NCI-H1105 treated with DMSO at 0.1 percent for 48 hours (cell line): ENCODE measurements at places on chromosomes 5 and 9.
A peak's percentile ranks its signal among the peaks of the same experiment; 100 is the strongest.

DNA sequence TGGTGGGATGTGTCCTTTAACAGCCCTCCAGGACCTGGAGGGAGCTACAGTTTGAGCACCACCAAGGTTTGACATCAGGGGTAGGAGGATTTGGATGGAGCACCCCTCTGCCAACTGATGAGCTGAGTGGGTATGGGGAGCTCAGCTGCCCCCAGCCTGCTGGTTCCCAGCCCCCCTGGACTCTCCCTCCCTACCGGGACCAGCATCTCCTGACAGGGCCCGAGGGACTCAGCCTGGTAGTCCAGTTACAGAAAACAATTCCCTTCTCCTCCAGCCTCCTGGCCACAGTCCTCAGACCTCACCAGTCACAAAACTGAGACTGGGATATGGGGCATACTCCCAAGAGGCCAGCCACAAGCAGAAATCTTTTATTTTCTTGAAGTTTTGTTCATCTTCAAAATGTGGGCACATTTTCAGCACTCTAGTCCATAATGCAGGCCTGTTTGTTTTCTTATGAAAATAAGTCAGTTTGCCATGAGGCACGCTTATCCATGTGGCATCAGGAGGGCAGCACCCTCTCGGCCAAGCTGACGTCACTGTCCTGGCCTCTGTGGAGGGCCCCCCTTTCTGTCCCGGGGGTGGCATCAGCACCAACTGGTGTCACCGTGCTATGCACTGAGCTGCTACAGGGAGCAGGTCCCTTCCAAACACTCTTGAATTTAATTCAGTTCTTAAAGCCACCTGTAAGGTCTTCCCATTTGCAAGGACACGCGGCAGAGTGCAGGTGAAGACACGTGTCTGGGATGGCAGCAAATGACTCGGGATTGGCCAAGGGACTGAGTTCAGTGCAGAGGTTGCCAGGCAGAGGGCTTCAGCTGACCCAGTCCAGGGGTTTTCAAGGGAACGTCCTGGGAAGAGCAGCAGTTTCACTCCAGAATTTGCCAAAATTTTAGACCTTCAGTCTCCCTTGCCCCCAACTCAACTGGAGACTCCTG, 187.6 kb downstream of the GADD45G start:
- DNase-seq: no peak

- DNase-seq: no peak
Measured at GRCh38 chr5:1214936-1215220, 10.3 kb upstream of the SLC6A18 start.

- peak; percentile 0 for DNase-seq
Measured at GRCh38 chr5:81171769-81172168, 61.4 kb upstream of the CKMT2 start.

- peak; percentile 79 for DNase-seq
Measured at GRCh38 chr9:14616188-14616982, 76.8 kb downstream of the ZDHHC21 start.

DNA sequence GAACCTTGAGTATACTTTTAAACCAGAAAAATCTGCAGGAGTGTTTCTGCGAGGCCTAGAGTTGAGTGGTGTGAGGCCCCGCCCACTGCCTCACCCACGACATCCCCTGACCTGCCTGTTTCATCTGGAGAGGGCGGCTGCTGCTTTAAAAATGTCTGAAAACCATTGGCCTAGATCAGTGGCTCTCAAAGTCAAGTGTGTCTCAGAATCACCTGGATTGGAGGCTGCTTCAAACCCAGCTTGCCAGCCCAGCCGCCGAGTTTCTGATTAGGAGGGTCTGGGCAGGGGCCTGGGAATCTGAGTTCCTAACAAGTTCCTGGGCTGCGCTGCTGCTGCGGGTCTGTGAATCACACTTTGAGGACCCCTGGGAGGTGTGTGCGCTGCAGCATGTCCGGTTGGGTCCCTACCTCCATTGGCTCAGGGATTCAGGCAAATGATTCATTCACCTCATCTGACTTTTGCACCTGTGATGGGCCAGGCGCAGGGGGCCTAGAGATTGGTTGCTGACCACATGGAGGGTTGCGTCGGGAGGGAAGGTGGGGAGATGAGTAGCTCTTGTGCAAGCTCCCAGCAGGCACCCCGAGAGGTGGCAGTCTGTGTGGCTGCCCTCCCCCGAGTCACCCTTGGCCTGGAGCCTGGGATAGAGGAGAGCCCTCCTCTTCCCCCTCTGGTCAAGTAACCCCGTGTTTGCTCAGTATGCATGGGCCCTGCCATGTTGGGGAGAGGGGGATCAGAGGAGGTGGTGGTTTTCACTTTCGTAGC, 27.6 kb upstream of the HMCN2 start:
- DNase-seq: no peak

DNA sequence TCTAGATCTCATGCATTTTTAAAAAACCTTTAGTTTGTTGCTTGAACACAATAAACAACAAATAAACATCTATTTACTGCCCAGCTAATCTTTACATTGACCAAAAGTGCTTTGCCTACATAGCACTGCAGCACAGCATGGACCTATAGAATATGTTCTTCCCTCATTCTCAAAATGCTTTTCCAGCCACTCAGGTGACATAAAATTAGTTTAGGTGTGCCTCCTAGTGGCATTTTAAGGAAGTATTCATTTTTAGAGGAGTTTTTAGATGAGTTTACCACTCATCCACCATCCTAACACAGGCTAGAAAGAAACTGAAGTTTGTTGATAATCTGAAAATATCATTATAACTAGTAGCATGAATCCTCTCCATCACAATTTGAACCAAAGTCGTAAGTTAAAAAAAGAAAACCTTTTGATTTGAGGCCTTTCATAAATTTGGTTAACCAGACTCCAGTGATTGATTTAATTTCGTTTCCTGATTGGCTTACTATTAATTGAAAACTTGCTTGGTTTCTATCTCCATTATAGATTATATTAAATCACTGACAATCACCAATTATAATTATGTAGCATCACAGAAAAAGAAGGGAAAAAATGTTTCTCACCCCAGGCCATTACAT, 12.6 kb downstream of the PLGRKT start:
- DNase-seq: peak; percentile 34

DNA sequence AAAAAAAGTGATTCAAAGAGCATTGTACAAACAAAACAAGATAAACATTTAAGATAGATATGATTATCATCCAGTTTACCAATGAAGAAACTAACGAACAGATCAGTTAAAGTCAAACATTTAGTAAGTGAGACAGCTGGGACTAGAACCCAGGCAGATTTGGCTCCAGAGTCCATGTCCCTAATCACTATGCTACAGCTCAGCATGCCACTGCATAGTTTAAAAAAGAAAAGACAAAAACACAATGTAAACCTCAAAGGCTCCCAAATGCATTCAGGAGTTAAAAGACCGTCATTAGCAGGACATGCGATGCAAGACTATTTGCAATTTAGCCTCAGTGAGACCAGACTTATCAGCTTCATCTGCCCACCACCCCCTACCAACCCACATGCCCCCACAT, 36.8 kb downstream of the DENND1A start:
- DNase-seq: no peak

DNA sequence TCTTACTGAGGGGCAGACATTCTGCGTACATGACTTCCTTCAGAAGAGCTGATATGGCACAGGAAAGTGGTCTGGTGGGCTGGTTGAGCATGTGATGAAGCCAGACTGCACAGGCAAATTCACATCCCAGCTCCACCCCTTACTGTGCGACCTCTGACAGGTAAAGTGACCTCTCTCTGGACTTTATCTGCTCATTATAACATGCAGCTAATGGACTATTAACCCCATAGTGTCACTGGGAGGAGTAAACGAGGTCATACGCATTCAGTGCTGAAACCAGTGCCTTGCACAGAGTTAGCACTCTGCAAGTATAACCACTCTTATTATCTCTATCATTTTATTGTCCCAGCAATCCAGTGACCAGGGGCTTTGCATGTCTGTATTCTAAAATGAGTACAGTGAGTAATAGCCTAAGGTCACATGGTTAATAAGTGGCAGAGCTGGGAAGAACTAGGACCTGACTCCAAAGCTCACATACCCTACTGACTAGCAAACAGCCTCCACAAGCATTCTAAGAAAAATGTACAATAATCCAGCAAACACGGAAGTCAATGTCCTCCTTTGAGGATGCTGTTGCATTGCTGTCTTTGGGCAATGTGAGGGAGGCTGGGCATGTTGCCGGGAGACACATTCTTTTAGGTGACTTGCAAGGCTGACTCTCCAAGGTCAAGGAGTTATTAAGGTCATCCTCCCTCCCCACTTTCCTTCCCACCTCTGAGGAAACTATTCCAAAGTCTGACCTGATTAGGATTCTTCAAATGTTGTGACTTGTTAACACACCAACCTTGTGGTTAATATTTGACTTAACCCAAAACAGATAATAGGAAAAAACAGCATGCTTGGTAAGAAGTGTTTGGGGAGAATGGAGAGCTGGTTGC, 19.0 kb downstream of the GLRX start:
- no peak for DNase-seq

DNA sequence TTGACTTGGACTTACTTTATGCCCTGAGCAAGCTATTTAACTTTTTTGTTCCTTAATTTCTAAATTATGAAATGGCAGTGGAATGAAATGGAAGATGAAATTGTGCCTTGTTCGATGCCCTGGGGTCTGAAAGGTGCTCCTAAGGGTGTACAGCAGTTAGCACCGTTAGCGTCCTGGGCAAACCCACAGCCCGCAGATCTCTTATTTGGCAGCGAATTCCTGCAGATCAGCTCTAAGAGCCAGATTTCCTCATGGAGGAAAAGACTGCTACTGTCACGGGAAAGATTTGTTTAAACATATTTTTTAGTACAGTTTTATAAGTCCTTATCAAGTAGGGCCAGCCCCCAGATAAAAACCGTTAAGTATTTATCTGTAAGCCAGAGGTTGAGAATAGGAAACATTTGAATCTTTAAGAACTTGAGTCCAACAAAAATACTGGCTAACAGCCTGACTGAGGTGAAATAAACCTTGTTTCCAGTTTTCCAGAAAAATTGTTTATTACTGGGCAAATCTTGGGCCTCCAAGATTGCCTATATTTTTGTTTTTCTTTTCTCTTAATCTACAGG, 216.5 kb upstream of the DMRT1 start:
- no peak for DNase-seq

DNA sequence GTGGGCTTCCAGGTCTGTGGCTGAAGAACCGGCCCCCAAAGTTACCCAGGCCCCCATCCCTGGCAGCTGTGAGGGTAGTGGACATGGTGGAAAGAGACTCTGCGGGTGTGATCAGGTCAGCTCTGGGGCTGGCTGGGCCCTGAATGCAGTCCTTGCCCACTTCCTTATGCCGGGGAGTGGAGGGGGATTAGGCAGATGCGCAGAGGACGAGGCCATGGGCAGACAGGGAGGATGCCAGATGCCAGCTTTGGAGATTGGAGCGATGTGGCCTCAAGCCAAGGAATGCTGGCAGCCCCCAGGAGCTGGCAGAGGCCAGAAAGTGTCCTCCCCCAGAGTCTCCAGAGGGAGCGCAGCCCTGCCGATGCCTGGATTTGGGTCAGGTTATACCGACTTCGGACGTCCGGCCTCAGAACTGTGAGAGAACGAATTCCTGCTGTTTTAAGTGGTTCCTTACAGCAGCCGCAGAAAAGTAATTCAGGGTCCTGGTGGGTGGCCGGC, 69.8 kb downstream of the ADAMTS2 start:
- no peak for DNase-seq

DNA sequence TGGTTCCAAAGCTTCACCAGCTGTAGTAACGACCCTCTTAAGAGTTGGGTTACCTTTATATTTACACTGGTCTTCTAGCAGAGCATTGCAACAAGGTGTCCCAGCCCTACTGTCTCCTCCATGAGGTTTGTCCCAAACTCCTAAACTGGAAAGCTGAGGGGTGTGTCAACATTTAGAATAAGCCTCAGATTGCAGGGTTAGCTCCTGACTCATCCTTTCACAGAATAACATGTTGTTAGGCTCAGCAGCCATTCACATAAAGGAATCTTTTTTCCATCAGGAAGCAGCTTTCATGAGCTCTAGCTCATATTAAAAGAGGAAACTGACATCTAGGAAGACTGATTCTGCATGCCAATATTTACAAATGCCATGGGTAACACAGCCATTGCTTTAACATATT, 238.7 kb downstream of the EFNA5 start:
- no peak for DNase-seq

DNA sequence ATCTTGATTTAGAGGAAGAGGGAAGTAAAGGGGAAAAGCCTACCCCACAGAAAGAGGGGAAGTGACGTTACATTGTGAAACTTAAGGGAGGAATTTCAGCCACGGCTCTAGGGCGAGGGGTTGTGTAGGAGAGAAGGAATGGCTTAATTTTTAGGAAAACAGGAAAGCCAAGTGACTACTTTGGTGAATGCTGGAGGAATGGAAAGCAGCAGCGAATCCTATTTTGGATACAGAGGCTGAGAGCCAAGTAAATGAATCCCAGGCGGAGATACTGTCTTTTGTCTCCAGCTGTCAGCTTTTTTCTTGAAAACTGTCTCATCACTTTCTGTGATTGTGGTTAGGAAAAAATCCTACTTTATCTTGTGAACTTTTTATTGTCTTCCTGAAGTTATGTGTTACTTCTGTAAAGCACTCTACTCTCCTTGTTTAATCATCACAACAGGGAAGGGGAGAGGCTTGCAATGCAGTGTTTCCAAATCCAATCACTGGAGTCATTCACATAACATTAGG, 188.4 kb downstream of the TSSK1B start:
- DNase-seq: no peak

DNA sequence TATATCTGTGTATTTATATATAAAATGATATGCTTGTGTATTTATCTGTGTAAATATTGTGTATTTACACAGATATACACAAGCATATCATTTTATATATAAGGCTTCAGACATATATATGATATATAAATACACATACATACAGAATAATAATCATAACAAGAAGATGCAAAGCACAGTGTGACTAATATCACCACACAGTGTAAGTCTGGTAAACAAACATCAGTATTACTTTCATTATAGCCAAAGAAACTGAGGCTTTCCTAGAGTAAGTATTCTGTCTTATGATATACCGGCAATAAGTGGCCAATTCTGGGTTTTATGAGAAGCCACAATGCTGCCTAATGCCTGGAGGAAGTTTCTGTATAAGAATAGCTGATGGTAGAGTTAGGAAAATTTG, 29.9 kb upstream of the RAPGEF6 start:
- DNase-seq: no peak

- no peak for DNase-seq
Measured at GRCh38 chr5:67360047-67360446, 163.4 kb upstream of the CD180 start.

- no peak for DNase-seq
Measured at GRCh38 chr5:1435369-1435768, 9.9 kb downstream of the SLC6A3 start.

GRCh38 chr5:150078802-150079689, 7.3 kb downstream of the CSF1R start:
- DNase-seq: no peak

DNA sequence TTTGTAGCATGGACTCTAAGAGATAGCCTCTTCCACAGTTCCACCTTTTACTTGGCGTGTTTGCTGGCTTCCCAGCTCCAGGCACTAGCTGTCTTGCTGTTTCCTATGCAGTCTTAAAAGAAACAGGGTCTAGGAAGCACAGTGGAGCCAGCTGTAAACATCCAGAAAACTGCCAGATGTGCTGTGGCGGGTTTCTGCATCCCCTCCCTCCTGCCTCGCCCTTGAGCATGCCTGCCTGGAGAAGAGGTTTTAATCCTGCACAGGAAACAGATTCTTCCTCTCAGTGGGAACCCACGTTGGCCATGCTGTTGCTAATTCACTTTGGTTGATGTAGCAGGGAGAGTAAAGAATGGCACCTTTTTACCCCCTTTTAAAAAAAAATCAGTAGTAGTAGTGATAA, 121.3 kb downstream of the RPS23 start:
- DNase-seq: no peak
